ENCODE measurements at places on chromosomes 12 and 14. TPM values are rescaled to one million over a fixed set of nuclear protein-coding genes. Genes with fewer than 3 reads are reported as not detected.
A peak's percentile ranks its signal among the peaks of the same experiment; 100 is the strongest.

GRCh38 chr14:100555436-100556139 is 31.6 kb downstream of the BEGAIN start:
- DNase-seq = no peak

- DNase-seq = no peak
Observed at GRCh38 chr14:101506211-101506925, 54.9 kb upstream of the DIO3 start.

- no peak for DNase-seq
Observed at GRCh38 chr12:92070054-92070863, 75.4 kb downstream of the BTG1 start.

GRCh38 chr14:76696361-76696760 is 64.9 kb upstream of the VASH1 start:
- DNase-seq = no peak

GRCh38 chr12:121530600-121531355 is 50.0 kb downstream of the KDM2B start:
- peak; percentile 49 for DNase-seq

DNA sequence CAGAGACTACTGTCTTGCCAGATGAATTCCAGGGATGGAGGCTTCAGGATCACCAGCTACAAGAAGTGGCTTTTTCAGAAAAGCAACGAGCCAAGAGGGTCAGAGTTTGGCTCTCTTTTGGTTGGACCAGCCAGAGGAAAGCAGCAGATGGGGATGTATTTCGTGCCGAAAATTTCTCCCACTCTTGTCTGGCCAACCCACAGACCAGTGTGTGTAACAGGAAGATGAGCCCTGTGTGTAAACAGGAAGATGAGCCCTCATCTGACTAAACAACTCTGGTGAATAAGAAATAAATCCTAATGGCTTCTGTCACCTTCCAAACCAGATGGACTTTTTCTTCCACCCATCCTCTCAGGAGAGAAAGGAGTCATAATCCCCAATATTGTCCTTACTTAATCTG is 13.1 kb downstream of the GPR68 start:
- no peak for DNase-seq

- DNase-seq = peak; percentile 73
Observed at GRCh38 chr12:94149781-94150239, 1.4 kb downstream of the PLXNC1 start.

GRCh38 chr12:117595751-117596150 is 234.3 kb upstream of the NOS1 start:
- DNase-seq = no peak

GRCh38 chr12:104828015-104828414 is 130.1 kb downstream of the SLC41A2 start:
- DNase-seq = no peak

DNA sequence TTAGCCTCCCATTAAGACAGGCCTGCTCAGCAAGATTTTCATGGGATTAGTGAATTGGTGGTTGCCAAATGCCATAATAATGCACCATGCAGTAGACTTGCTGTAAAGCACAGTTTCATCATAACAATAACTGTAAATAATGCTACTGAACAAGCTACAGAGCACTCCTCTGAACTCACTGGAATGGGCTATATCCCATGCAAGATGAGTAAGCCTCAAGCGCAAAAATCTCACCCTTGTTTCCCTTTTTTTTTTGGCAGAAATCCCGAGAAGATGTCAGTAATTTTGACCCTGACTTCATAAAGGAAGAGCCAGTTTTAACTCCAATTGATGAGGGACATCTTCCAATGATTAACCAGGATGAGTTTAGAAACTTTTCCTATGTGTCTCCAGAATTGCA is 145.9 kb upstream of the HIF1A start:
- DNase-seq = no peak

- no peak for DNase-seq
Observed at GRCh38 chr14:88272390-88273269, 50.4 kb downstream of the KCNK10 start.

- DNase-seq = no peak
Observed at GRCh38 chr12:120223458-120224303, 22.8 kb upstream of the RPLP0 start.

DNA sequence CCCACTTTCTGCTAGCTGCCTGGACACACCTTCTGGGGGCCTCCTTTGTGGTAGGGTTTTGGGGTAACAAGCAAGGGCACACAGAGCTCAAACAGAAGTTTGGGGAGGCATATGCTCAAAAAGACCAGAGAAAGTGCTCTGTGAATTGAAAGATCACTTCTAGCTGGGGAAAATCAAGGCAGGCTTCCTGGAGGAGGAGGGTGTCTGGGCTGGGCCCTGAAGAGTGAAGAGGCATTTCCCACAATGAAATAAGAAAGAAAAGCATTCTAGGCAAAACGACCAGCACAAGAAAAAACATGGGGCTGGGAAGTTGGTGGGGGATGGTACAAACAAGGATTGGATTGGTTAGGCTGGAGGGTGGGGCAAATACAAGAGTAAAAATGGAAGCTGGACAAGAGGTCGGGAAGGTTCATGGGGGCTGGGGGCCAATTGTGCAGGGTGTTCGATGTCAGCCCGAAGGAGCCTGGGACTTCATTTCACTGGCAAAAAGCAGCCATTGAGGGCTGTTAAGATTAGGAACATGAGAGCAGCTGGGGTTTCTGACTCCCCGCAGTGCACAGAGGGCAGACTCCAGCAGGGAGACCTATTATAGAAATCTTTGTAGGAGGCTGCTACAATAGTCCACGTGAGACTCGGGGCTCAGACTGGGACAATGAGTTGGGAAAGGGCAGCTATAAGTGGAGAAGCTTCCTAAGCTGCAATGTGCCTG is 51.5 kb upstream of the CMKLR1 start:
- no peak for DNase-seq

Gene TAS2R31
- 4.9 TPM for total RNA-seq

Gene PTGES3
- total RNA-seq = 101 TPM
